ENCODE measurements at places on chromosomes 12 and 14.

DNA sequence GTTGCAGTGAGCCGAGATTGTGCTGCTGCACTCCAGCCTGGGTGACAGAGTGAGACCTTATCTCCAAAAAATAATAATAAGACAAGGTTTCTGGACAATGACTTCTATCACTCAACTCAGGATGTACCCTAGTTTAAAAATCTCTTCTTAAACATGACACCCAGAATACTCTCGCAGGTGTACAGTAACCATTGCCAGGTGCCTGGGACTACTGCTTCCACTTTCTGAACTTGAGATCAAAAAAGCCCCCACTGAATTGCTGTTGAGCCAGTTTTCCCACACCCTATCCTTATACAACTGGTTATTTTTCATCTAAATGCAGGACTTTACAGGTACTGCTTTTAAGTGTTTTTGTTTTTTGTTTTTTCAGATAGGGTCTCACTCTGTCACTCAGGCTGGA is 36.3 kb downstream of the BORCS5 start:
- DNase-seq, result no peak

DNA sequence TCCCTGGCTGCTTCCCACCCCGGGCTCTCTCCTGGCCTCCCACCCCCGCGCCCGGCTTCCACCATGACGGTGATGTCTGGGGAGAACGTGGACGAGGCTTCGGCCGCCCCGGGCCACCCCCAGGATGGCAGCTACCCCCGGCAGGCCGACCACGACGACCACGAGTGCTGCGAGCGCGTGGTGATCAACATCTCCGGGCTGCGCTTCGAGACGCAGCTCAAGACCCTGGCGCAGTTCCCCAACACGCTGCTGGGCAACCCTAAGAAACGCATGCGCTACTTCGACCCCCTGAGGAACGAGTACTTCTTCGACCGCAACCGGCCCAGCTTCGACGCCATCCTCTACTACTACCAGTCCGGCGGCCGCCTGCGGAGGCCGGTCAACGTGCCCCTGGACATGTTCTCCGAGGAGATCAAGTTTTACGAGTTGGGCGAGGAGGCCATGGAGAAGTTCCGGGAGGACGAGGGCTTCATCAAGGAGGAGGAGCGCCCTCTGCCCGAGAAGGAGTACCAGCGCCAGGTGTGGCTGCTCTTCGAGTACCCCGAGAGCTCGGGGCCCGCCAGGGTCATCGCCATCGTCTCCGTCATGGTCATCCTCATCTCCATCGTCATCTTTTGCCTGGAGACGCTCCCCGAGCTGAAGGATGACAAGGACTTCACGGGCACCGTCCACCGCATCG is 1.8 kb downstream of the KCNA1 start:
- DNase-seq, result no peak

- DNase-seq, result peak; percentile 14
These were observed 10.6 kb upstream of the DNAL1 start for GRCh38 chr14:73634011-73634833.

GRCh38 chr12:89939522-89940215 is 231.0 kb upstream of the ATP2B1 start:
- DNase-seq, result no peak

GRCh38 chr12:58916921-58917511 is 3.3 kb downstream of the LRIG3 start:
- DNase-seq, result no peak

GRCh38 chr12:121828826-121829225 is 25.0 kb downstream of the SETD1B start:
- no peak for DNase-seq

DNA sequence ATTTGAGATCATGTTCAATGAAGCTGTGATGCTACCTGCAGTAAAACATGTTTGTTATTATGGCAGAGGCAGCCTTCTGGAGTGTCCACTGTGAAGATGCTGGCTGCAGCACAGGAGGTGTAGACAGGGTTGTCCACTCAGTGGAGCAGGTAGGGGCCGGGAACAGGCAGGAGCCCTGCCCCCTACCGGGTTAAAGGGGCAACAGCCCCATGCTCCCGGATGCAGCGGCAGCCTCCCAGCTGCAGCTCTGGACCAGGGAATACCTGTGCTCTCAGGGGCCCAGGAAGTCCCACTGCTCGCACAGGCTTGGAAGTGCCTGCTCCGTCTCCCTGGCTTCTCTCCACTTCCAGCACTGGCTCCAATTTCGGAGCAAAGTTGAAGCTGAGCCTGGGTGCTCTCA is 401.6 kb downstream of the FOXG1 start:
- no peak for DNase-seq

GRCh38 chr14:33777681-33778080 is 173.2 kb downstream of the EGLN3 start:
- DNase-seq, result no peak

- no peak for DNase-seq
These were observed 318.2 kb downstream of the BCL11B start for GRCh38 chr14:98953551-98954348.

DNA sequence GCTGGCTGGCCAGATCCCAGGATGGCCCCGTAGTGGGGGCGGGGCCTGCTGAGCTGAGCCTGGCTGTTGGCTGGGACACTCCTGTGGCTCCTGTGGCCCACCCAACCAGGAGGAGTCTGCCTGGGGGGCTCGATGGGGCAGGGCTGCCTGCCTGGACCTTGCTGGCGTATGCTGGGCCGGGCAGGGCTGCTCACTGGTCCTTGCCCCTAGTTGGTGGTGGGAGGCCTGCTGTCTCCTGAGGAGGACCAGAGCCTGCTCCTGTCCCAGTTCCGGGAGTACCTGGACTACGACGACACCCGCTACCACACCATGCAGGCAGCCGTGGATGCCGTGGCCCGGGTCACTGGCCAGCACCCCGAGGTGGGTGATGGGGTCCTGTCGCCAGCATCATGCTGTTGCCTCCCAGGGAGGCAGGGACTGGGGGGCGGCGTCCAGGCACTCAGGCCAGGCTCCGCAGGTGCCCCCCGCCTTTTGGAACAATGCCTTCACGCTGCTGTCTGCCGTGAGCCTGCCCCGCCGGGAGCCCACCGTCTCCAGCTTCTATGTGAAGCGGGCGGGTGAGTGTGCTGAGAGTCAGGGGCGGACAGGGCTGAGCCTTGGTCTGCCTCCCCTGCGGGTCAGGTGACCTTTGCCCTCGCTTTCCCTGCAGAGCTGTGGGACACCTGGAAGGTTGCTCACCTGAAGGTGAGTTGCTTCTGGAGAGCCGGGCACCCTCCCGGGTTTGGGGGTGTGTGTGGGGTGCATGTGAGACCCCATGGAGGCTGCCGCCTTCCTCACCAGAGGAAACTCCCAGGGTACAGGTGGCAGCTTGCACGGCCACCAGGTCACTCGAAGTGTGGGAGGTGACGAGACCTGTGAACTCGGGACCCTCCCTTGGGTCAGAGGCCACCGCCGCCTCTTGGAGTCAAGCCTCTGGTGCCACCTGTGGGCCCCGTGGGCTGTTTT is 3.4 kb downstream of the NOC4L start:
- DNase-seq, result no peak

- DNase-seq, result no peak
These were observed 108.9 kb downstream of the ADCK1 start for GRCh38 chr14:77908847-77909246.

- DNase-seq, result no peak
These were observed 47.5 kb downstream of the FIGNL2 start for GRCh38 chr12:51801027-51801426.

GRCh38 chr12:93802698-93803423 is 125.7 kb downstream of the CRADD start:
- no peak for DNase-seq

GRCh38 chr12:11663130-11663529 is 13.7 kb downstream of the ETV6 start:
- DNase-seq, result no peak

DNA sequence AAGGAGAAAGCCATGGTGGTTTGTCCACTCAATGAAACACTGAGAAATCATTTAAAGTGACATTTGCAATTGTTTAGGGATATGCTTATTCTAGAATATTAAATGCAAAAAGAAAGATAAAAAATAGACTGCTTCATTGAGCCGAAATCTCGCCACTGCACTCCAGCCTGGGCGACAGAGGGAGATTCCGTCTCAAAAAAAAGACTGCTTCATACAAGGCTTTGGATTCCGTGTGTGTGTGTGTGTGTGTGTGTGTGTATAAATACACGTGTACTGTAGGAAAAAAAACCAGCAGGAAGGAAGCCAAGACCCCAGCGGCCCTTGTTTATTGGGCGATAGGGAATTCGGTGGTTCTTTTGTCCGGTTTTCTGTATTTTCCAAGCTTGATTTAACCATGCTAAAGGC is 3.2 kb upstream of the ZNF839 start:
- DNase-seq, result peak; percentile 25

DNA sequence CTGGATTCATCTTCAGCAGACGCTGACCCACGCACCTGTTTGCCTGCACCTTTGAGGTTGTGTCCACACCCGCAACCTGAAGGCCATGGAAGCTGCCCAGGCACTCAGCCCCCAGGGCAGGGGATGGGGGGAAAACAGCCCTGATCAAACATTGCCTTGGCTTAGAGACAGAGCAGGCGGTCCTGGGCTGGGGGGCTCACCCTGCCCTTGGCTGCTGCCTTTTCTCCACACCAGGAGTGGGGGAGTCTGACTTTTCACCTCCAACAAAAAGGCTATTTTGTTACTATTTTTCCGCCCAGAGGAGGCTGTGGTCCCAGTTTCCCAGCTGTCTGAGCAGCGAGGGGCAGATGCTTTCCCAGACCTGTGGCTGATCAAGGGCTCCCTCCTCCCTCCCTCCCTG is 24.2 kb downstream of the BCL11B start:
- no peak for DNase-seq

- no peak for DNase-seq
These were observed 47.2 kb downstream of the ALDH1L2 start for GRCh38 chr12:105036937-105037649.

- DNase-seq, result no peak
These were observed 59.3 kb upstream of the VASH1 start for GRCh38 chr14:76701981-76702380.

- no peak for DNase-seq
These were observed 29.4 kb downstream of the NUAK1 start for GRCh38 chr12:106109168-106109910.

DNA sequence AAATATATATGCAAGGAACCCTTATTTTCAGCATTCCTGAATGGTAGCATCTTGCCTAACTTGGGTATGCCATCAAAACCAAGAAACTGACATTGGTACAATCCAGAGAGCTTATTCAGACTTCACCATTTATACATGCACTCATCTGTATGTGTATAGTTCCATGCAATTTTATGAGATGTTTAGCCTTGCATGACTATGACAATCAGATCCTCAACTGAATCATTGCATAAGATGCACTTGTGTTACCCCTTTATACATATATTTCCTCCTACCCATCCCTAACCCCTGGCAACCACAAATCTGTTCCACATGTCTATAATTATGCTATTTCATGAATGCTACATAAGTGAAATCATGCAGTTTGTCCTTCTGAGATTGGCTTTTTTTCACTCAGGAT is 37.0 kb upstream of the PPFIBP1 start:
- DNase-seq, result no peak

DNA sequence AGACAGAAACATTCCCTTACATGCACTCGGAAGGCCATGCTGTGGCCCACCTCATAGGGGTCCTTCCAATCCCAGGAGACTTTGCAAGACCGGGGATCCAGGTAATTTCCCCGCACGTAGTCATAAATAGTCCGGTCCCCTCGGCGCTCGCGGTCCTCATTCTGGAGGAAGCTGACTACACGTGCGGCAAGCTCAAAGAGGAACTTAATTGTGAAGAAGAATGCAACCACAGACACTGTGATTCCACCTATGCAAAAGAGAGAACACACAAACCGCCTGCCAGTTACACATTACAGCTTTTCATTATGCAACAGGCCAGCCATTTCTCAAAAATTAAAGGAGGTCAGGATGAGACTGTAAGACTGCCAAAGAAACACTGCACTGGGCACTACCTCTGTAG is 28.4 kb downstream of the AREL1 start:
- no peak for DNase-seq

GRCh38 chr12:69101505-69101904 is 137.9 kb upstream of the CPSF6 start:
- no peak for DNase-seq

DNA sequence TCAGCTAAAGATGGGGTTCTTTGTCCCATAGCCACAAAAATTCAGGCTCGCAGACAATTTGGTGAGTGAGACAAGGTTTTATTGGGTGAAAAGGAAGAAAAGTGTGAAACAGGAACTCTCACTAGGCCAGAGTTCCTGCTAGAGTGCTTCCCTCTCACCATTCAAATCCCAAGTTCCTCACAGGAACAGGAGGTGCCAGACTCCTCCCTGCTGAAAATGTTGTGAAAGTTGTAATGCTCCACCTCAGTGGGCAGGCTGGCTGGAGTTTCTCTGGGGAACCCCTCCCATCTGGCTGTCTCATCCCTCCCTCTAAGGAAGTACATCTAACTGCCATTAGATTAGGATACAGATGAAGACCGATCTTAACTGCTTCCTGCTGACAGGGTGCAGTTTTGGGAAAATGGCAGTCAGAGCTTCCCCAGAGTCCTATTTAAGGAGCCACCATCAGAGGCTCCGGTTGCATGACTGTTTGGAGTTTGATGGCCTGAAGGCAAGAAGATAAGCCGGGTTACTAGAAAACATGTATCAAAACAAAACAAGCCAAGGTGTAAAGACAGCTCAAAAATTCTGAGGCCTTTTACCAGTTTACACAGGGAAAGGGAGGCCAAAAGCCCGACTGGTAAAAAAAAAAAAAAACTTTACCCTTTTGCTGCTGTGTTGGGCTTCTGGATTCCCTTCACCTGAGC is 127.6 kb downstream of the FSCB start:
- no peak for DNase-seq

DNA sequence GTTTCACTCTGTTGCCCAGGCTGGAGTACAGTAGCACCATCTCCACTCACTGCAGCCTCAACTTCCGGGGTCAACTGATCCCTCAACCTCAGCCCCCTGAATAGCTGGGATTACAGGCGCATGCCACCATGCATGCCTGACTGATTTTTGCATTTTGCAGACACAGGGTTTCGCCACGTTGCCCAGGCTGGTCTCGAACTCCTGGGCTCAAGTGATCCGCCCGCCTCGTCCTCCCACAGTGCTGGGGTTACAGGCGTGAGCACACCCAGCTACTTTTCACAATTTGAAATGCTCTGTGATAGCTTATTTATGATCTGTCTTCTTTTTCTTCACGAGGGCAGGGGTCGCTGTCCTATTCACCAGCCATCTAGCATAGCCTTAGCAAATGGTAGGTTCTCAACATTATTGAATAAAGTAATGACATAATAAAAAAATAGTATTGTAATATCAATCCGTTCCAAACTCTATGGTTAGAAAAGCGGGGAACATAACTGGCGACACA is 477 bp upstream of the DDX47 start:
- DNase-seq, result no peak

GRCh38 chr12:51488281-51488680 is 63.6 kb downstream of the SLC4A8 start:
- DNase-seq, result no peak

GRCh38 chr14:62003701-62004100 is 241.5 kb downstream of the SNAPC1 start:
- no peak for DNase-seq

GRCh38 chr14:71094722-71095121 is 187.5 kb downstream of the PCNX1 start:
- no peak for DNase-seq

- no peak for DNase-seq
These were observed 1.3 kb upstream of the DYRK2 start for GRCh38 chr12:67647181-67647798.

Measured in posterior cingulate gyrus (tissue), 11 donors.